Activated T-helper 1 cell treated with anti-CD3 and anti-CD28 coated beads, Interleukin-12 subunit alpha, Interleukin-12 subunit beta, Interleukin-2, Interleukin-4 antibody, amounts not matched to agents 30 ng/mL and 10 ng/mL and 1 ng/mL, durations not matched to agents 14 hours and 24 hours and 36 hours (primary cell): ENCODE measurements at places on chromosomes 5 and 9. TPM values are rescaled to one million over a fixed set of nuclear protein-coding genes. Genes with fewer than 3 reads are reported as not detected.

GRCh38 chr9:133939171-133939785, 52.8 kb downstream of the VAV2 start:
- no peak for DNase-seq
- H3K27me3 ChIP-seq: no peaks in the 10 kb centered on the region
- no peak overlapping the region for H3K27ac ChIP-seq
- H3K4me1 ChIP-seq: no peaks in the 10 kb centered on the region
- no peaks in the 10 kb centered on the region for H3K36me3 ChIP-seq

- H3K36me3 ChIP-seq: no peaks in the 10 kb centered on the region
- DNase-seq: no peak
These were observed 99.0 kb downstream of the GABRA1 start for GRCh38 chr5:161946911-161947310.

DNA sequence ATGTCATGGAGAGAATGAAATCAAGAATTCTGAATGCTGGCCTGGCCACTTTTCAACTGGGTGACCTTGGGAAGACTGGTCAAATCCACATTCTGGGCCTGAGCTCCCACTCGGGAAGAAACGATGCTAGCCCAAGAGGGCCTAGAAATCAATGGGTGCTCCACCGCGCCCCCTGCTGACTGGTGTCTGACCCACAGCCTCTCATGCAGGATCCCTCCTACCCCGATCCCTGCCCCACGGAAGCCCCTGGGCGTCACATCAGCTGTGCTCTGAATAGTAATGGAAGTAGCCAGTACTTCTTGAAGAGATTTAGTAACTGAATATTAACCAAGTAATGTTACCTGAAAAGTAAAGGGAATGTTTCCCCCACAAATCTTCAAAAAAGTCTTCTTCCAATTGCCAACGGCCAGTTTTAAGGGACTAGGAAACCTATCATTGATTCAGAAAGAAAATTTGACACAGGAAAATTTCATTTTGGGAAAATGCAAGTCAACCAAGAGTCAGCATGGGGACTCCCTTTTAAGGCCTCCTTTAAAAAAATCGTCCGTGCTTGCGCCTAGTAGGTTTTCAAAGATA, 43.9 kb downstream of the CRB2 start:
- DNase-seq: no peak
- H3K4me1 ChIP-seq: no peaks in the 10 kb centered on the region
- no peak overlapping the region for H3K27ac ChIP-seq

GRCh38 chr9:97992219-97992618, 9.1 kb downstream of the ANP32B start:
- peak overlapping the region; percentile 44 for H3K27ac ChIP-seq
- peaks cover 25% of the 10 kb centered on the region for H3K36me3 ChIP-seq
- peak overlapping the region; percentile 26 for H3K4me3 ChIP-seq
- peaks cover 81% of the 10 kb centered on the region for H3K4me1 ChIP-seq
- no peaks in the 10 kb centered on the region for H3K27me3 ChIP-seq

GRCh38 chr5:119318256-119318894, 37.4 kb upstream of the TNFAIP8 start:
- H3K36me3 ChIP-seq: peaks cover 22% of the 10 kb centered on the region
- H3K27ac ChIP-seq: peak overlapping the region; percentile 85
- peak overlapping the region; percentile 38 for H3K4me3 ChIP-seq
- peaks cover 96% of the 10 kb centered on the region for H3K4me1 ChIP-seq
- DNase-seq: no peak
- H3K27me3 ChIP-seq: no peaks in the 10 kb centered on the region

DNA sequence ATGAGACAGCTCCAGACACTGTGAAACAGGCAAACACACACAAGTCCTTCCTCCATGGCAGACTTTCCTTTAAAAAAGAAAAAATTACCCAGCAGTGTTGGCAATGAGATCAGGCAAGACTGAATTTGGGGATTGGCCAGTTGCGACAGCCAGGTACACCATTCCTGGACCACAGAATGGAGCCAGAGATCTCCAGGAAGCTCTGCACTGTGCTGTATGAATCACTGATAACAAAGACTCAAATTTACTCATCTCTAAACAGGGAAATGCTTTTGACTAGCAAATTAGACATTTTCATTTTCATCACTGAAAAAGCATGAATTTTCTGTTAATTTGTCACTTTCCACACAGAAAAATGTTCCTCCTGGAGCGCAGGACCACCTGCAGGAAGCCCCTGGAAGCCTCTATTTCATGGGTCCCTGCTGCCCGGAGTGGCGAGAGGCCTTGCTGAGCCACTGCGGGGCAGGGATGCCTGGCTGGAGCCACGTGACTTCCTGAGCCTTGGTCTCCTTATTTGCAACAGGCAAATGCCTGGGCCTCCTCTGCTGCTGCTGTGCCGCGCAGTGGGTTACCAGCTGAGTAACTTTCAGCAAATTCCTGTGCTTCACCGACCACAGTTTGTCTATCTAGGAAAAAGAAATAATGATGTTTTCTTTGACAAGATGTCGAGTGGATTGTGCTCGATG, 185.9 kb upstream of the ZNF618 start:
- DNase-seq: no peak
- no peak overlapping the region for H3K4me3 ChIP-seq
- H3K36me3 ChIP-seq: no peaks in the 10 kb centered on the region
- H3K27ac ChIP-seq: no peak overlapping the region

DNA sequence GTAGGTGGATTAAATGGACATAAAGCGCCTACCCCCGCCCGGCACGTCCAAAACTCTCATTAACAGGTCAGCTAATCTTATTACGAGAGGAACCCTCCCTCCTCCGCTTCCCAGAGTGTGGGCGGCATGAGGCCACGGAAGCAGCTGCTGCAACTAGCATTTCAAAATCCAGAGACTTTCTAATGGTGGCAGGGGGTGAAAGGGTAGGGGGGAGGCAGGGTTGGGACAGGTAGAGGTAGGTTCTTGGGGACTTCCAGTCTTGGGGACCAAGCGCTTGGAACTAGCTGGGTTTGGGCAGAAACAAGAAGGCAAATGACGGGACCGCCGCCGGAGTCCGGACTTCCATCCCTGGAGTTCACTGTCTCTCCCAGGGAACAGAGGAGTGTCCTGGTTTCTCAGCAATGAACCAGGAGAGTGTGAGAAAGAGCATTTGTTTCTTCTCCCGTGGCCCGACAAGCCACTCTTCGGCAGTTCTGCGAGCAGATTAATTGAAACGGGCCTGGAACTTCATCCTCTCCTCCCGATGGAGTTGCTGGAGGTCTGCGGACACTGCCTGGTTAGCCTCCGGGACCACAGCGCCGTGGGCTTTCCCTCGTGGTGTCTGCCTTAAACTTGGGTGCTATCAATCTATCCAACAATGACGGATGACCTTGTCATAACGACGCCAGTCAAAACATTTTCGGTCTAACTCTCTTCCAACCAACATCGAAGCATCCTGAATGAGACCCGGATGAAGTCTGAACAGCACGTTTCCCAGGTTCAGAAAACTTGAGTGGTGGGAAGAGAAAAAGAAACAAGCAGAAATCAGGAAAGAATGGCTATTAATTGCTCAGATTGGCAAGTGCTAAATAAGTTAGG, 1.6 kb upstream of the PRDM6 start:
- H3K36me3 ChIP-seq: peaks cover 3% of the 10 kb centered on the region
- peak overlapping the region; percentile 34 for H3K27ac ChIP-seq
- peaks cover 5% of the 10 kb centered on the region for H3K4me1 ChIP-seq
- no peak overlapping the region for H3K4me3 ChIP-seq

DNA sequence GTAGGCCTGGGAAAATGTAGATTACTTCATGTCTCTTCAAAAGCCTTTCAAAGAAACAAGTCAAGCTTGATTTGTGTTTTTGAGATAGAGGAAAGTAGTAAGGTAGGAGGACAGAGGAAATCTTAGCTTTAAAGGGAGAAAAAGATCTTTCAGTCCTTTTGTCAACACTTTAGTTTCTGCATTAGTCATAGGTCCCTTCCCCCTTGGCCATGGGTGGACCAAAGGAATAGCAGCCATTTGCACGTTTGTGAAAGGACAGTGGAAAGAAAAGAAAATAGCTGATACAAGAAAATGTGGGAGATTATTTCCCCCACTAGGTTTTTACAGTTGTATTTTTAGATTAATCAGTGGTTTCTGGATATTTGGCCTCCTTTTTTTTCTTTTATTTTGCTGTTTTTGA, 121.9 kb upstream of the GRHPR start:
- H3K27me3 ChIP-seq: no peaks in the 10 kb centered on the region
- H3K4me3 ChIP-seq: no peak overlapping the region
- peak overlapping the region; percentile 52 for H3K27ac ChIP-seq
- peaks cover 18% of the 10 kb centered on the region for H3K36me3 ChIP-seq
- DNase-seq: no peak
- H3K4me1 ChIP-seq: peaks cover 50% of the 10 kb centered on the region

DNA sequence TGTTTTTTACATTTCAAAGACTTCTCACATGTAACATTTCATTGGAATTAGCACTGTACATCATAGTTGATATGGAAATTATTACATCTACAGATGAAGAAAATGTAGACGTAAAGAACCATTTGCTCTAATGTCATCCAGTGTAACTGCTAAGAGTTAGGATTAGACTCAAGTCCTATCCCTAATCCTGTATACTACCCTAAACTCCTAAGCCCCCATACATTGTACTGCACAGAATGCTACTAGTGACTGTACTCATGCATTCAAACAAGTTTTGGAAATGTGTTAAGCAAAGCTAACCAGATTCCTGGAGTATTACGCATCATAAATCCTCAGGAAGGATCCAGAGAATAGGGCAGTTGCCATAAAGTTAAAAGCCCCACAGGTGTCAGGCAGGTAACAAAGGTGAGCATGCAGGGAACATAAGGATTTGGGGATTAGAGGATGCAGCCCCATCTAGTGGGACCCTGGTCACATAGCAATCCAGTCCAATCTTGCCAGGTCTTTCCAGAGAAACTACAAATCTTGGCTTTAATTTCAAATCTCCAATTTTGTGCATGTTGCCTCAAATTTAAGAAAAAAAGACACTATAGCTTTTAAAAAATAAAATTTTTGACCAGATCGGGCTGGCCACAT, 32.0 kb downstream of the HAVCR1 start:
- H3K4me1 ChIP-seq: peaks cover 81% of the 10 kb centered on the region
- no peak for DNase-seq
- H3K27ac ChIP-seq: peak overlapping the region; percentile 90

DNA sequence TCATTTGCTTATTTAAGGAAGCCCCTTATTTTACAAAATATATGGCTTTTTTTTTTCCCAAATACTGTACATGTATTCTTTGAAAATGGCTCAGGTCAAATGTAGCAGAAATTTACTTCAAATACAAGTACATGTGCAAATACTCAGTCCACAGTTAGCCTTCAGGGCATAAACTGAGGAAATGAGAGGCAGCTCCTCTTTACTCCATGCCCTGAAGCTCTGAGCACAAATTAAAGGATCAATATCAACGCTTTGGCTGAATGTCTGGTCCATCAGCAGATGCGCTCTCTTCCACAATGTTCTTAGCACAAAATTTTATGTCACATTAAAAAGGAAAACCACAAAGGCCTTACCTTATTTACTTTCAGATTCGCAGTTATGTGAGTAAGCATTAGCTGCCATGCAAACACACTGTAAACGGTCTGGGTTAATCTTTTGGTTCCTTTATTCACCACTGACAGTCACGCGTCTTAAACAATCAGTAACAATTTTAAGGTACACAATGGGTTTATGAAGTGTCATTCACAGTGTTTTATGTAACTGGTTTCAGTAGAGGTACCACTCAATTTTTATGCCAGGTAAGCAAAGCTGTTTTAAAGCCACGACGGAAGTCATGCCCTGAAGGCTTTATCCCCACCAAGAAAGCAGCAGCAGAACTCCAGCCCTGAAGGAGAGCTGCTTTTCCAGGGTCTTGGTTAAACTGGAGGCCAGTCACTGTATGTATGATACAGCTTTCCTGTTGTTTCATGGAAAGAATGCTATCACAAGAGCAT, 103.4 kb downstream of the OTULIN start:
- no peaks in the 10 kb centered on the region for H3K27me3 ChIP-seq
- no peak overlapping the region for H3K27ac ChIP-seq
- H3K36me3 ChIP-seq: peaks cover 4% of the 10 kb centered on the region
- H3K4me1 ChIP-seq: peaks cover 16% of the 10 kb centered on the region

- H3K4me3 ChIP-seq: no peak overlapping the region
- H3K27ac ChIP-seq: no peak overlapping the region
- H3K36me3 ChIP-seq: no peaks in the 10 kb centered on the region
- peaks cover 3% of the 10 kb centered on the region for H3K27me3 ChIP-seq
- DNase-seq: peak; percentile 30
- H3K4me1 ChIP-seq: no peaks in the 10 kb centered on the region
These were observed 135.6 kb upstream of the PPP1R26 start for GRCh38 chr9:135343837-135344522.

Gene GADD45G
- total RNA-seq: 36.6 and 37.2 TPM in 2 replicates

- H3K36me3 ChIP-seq: no peaks in the 10 kb centered on the region
- peaks cover 39% of the 10 kb centered on the region for H3K4me1 ChIP-seq
- no peak for DNase-seq
- peaks cover 80% of the 10 kb centered on the region for H3K27me3 ChIP-seq
- peak overlapping the region; percentile 62 for H3K4me3 ChIP-seq
These were observed 6.5 kb downstream of the MCIDAS start for GRCh38 chr5:55220433-55221185.

DNA sequence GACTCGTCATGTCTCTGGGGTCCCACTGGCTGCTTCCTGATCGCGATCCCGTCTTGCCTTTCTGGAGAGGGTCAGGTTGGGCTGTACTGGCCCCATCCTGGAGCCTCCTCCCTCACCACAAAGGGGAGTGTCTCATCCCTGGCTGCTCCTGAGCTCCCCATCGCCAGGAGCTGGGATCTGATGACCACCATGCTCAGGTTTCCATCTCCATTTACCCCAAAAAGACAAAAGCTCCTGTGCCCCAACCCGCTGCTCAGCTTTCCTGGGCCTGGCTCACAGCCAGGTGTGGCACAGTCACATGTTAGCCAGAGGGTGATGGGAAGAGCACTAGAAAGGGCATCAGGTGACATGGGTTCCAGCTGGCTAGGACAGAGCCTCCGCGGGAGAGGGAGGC, 47.3 kb upstream of the CDKN2AIPNL start:
- no peak overlapping the region for H3K4me3 ChIP-seq
- H3K36me3 ChIP-seq: no peaks in the 10 kb centered on the region
- H3K27me3 ChIP-seq: peaks cover 10% of the 10 kb centered on the region
- no peak overlapping the region for H3K27ac ChIP-seq
- no peaks in the 10 kb centered on the region for H3K4me1 ChIP-seq

Gene ZNF883
- total RNA-seq: not detected in 2 replicates

DNA sequence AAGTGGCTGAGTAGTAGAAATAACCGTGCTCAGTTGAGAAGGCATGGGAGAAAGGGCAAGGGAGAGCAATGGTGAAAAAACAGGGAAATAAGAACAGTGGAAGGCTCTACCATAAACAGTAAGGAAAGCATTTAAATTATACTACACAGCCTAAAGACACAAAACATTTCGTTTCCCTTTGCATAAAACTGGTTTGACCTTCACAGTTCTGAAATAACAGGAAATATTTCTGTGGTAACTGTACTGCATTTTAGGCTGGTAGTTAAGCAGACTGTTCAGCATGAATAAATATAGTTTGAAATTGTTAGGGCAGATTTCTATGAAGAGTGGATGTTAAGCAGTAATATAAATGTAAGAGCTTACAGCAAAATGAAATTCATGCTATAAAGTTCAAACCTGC, 147.5 kb downstream of the CSNK1G3 start:
- H3K4me3 ChIP-seq: no peak overlapping the region
- H3K36me3 ChIP-seq: no peaks in the 10 kb centered on the region
- no peaks in the 10 kb centered on the region for H3K4me1 ChIP-seq
- no peak overlapping the region for H3K27ac ChIP-seq
- H3K27me3 ChIP-seq: peaks cover 2% of the 10 kb centered on the region

- no peak overlapping the region for H3K4me3 ChIP-seq
- H3K27me3 ChIP-seq: peaks cover 23% of the 10 kb centered on the region
- peaks cover 1% of the 10 kb centered on the region for H3K36me3 ChIP-seq
- no peak for DNase-seq
- H3K27ac ChIP-seq: no peak overlapping the region
- H3K4me1 ChIP-seq: peaks cover 9% of the 10 kb centered on the region
These were observed 147.2 kb upstream of the KLF4 start for GRCh38 chr9:107636571-107637381.
